ENCODE measurements at places on chromosomes 4 and X.

- no peak for DNase-seq
Observed at GRCh38 chr4:42339935-42340406, 57.3 kb upstream of the SHISA3 start.

DNA sequence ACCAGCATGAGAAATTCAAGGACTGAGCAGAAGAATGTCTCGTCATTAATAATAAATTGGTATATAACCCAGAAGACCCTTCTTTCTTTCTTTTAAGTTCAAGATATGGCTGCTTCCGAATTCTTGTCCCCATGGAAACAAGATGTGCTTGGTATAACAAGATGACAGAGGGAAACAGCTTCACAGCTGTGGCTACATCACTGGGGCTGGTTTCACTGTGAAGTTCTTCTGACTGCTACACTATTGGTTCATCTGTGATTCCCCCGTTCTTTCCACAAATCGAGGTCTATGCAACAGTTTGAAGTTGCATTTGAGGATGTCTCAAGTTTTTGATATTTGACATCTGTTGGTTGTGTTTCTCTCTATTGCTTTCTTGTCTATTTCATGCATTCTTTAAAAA, 12.3 kb upstream of the DTHD1 start:
- no peak for DNase-seq

DNA sequence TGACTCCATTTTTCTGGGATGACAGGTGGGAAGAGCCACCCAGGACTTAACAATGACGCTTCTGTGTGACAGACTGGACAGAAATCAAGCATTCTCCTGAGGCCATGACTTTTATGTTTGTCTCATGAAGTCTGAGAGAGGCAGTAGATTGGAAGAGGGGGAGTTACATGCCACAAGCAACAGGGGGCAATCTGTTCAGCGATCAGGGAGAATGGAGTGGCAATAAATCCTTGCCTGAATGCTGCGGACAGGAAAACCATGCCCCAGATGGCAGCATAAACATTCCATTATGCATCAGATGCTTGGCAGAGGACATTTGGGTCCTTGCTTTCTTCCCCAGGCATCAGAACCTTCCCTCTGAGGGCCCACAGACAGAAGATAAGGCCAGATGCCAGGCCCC, 312.4 kb upstream of the DIPK2B start:
- no peak for DNase-seq

GRCh38 chrX:77346859-77347258, 100.3 kb upstream of the FGF16 start:
- DNase-seq, result no peak

DNA sequence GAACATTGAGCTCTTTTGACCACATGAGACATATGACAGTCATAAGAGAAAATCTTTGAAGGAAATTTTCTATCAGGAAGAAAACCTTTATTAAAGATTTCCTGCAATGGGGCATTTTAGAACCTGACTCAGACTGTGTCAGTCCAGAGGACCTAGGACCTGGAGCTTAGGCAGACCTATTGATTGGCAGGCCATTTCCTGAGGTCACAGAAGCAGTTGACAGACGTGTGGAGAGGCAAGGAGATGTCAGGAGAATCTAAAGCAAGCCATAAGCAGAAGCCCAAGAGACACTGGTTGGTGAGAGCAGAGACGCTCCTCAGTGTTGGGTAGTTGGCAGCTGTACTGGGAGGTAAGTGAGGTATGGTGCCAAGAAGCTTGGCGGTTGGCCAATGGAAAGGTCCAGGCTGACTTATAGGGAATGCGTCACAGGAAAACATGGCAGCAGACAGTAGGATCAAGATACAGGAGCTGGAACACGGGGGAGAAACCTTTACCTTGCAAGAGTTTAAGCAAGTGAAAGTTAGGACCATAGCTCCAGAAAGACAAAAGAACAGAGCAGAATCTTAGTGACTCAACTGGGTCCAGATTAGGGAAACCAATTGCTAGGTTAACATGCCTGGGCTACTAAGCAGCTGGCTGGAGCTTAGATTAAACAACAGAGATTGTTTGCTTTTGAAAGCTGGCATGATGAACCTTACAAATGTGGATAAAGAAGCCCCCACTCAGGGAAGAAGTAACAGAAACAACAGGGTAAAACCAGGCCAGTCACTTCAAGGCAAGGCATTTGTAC, 18.6 kb downstream of the PALLD start:
- peak; percentile 42 for DNase-seq

- DNase-seq, result no peak
Observed at GRCh38 chrX:8988446-8988845, 45.5 kb downstream of the FAM9B start.

DNA sequence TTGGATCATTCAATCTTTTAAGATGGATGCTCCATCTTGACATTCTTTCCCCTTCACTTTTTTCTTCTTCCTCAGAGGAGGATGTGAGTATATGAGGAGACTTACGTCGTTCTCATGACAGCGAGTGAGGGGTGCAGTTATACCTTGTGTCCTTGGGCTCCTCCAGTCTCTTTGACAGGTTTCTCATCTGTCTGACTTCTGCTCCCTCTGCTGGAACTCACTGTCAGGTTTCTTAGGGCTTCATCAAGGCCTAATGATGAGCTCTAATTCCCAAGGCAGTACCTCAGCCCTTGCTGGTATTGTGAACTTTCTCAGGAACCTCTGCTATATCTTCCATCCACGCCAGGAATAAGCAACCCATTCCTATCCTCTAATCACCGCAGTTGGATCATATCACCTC, 237.8 kb upstream of the ADGRL3 start:
- no peak for DNase-seq

DNA sequence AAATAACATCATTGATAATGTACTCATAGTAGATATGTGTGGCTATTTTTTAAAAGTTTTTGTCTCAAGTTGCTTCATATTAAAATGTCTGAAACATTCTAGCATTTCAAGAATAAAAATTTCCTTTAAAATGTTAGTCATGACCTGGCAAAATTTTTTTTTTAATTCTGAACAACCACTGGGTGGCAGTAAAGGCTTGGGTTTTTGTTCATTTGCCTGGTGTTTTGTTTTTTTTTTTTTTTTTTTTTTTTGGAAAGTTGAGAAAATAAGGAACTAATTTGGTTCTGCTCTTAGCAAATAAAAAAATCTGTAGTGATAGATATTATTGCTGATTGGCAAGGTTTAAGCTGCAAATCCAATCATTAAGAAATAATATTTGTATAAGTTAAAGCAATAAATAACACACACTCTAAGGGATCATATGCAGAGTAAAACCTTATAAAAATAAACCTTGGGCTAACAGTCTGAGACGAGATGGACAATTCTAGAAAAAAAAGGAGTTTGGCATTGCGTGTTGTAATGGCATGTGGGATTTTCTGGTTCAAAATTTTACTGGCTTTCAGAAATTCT, 81.4 kb downstream of the CEP44 start:
- DNase-seq, result no peak

DNA sequence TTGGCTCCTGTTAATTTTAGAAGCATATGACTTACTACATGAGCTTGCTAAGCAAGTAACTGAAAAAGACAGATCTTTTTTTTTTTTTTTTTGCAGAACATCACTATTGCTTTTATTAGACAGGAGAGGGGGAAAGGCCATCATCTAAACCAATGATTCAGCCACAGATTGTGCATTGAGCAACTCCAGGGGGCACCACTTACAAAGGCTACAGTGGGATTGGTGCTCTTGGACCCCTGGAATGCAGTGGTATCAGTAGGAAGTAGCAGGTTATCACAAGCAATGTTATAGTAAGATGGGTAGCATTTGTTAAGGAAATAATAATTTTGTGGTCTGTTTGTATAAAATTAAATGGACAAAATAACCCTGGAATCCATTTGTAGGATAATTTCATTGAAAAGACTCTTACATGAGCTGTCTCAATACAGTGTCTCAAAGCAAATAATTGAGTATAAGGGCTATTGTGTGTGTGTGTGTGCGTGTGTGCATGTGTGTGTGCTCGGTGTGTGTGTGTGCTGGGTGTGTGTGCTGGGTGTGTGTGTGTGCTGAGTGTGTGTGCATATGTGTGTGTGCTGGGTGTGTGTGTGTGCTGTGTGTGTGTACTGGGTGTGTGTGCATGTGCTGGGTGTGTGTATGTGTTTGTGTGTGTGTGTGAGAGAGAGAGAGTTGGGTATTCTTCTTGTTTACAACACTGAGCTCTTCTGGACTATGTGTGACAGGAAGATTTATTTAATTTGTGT, 296.3 kb downstream of the PCDH7 start:
- no peak for DNase-seq

- peak; percentile 15 for DNase-seq
Observed at GRCh38 chrX:71253253-71254091, 468 bp downstream of the ZMYM3 start.

- DNase-seq, result no peak
Observed at GRCh38 chr4:7773401-7774180, 166.1 kb downstream of the AFAP1 start.

DNA sequence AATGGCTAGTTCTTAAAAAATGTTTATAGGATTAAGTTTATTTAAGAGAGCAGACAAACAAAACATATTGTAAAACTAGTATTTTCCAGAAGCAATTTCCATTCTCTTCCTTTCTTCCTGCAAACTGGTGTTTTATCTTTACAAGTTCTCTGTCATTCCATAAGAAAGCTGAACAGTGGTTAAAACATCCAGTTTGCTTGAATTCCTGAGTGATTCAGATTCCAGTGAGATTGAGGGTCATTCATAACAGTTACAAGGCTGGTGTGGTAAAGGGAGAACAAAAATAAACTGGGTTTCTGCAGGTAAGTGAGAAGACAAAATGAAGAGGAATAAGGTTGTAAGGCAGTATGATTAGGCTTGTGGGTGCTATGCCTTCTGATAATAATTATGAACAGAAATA, 544.8 kb upstream of the DIPK2B start:
- DNase-seq, result no peak

GRCh38 chrX:74536152-74536831, 78.1 kb downstream of the RLIM start:
- DNase-seq, result peak; percentile 82

DNA sequence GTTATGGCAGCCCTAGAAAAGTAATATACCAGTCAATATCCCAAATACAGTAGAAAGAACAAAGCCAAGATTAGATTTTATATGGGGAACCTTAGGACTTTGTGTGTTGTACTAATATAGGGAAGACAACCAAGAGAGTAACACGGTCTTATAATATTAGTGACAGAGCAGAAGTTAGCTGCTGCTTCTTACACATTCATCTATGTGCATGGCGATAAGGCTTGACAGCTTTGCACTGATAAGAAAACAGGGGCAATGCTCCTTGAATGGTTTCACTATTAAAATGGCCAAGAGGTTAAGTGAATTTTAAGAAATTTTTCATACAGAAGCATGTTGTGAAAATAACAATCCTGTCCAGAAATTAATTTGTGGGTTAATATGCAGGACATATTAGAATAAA, 521.6 kb downstream of the CCSER1 start:
- DNase-seq, result no peak

DNA sequence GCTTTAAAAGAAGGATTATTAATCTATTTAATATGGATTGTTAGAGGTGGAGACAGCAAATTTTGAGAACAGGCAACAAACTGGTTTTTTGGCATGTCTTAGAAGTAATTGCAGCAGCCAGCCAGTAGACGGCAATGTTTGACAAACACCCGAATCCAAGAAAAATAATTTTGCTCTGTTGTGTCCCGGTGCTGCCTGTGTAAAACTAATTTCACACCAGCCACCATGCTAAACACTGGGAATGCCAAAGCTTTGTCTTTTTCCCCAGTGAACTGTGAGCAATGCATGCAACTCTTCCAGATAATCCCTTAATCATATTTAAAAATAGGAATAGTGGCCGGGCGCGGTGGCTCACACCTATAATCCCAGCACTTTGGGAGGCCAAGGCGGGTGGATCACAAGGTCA, 25.9 kb downstream of the SMIM31 start:
- DNase-seq, result no peak

GRCh38 chr4:15906020-15906443, 32.5 kb downstream of the FGFBP1 start:
- DNase-seq, result no peak

DNA sequence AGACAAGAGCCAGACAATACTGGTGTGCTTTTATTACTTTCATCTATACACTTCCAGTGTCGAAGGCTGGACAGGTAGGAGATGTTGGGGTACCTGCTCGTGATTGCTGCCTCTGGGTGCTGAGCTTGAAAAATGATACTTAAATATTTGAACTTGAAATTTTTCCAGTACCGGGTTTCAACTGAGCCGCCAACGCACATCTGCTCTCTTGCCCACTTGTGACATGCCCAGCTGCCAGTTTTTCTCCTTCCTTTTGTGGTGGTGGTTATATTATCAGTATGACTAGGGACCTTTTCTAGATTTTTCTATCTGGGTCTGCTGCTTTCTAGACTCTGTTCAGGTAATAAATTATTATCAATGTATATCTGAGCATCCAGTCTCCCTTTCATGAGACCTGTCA, 3.4 kb downstream of the OGT start:
- DNase-seq, result no peak

DNA sequence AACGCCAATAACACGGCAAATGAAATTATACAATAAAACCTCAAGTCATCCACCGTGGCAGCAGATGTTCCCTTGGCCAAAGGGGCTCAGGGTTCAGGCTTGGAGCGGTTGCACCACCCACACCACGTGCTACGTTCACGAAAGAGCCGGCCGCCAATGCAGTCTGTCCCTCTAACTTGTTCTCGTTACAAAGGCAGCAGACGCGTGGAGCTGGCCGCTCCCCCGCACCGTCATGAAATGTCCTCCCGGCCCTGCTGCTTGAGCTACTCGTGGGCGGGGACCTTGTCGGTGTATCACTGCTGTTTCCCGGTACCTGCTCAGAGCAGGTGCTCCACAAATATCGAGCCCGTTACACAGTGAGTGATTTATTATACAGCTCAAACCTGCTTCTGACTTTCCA, 36.4 kb upstream of the MAN2B2 start:
- DNase-seq, result peak; percentile 23

DNA sequence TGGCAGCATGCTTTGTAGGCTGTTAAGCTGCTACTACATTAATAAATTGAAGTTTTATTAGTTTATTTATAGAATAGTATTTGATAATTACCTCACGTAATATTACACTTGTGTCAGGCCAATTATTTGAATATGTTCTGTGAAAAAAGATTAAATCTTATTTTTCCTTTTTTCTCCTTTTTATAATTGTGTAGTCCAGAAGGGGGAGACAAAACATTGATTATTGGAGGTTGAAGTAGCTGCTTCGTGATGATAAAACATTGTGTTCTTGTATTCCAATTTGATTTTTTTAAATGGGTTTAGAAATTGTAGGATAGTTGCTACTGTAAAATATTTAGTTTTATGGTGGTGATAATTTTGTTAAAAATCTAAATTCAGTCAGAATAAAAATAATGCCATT, 85.7 kb downstream of the DIAPH2 start:
- no peak for DNase-seq

- no peak for DNase-seq
Observed at GRCh38 chrX:9525511-9526248, 60.8 kb downstream of the TBL1X start.

All from NCI-H1105 (cell line).